ENCODE measurements at places on chromosomes 6 and 20.

DNA sequence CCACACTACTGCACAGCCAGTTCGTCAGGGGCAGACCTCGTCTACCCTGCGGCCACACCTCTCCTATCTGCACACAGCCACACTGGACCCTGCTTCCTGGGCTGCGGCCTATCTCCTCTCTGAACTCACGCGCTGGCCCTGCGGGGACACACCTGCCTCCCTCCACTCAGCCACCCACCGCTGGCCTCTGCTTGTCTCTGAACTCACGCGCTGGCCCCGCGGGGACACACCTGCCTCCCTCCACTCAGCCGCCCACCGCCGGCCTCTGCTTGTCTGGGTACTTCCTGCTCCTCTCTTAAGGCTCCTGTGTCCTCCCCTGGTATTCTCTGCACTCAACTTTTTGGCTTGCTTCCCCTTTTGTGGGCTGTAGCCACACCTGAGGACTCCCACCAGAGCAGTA lies 52.3 kb downstream of the HUS1B start:
- DNase-seq = no peak

- DNase-seq = no peak
These were observed 32.8 kb upstream of the HS3ST5 start for GRCh38 chr6:114375541-114376192.

GRCh38 chr6:108638993-108639392 lies 78.3 kb downstream of the FOXO3 start:
- no peak for DNase-seq

DNA sequence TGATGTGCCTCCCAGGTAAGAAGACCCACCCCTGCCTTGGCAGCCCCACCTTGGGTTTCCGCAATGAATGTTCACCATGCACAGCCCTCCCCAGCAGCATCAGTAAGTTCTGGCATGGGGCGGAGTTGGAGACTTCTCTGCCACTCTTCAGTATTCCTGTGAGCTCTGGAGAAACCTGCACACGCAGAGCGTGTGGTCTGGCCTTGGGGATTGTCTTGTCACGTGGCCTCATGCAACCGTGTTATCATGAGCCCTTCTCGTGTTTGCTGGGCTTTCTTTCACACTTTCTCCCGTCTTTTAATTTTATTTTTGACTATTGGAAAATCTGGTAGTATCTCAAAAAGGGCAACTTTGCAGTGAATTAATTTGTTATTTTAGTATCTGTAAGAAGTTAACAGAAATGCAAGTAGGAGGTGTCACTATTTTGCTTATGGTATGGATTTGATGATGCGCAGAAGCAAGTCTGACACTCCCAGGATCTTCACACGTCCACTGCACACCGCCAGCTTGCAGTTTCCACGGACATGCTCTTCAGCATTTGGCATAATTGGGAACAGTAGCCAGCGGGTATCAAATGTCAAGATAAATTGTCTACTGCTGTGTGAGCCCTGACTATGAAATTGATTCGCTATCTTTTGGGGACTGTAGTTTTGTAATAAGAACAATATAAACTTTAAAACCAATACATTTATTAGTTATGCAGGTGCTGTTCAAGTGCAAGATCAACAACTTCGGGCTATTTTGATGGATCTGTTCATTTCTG lies 463.5 kb downstream of the QKI start:
- DNase-seq = no peak

DNA sequence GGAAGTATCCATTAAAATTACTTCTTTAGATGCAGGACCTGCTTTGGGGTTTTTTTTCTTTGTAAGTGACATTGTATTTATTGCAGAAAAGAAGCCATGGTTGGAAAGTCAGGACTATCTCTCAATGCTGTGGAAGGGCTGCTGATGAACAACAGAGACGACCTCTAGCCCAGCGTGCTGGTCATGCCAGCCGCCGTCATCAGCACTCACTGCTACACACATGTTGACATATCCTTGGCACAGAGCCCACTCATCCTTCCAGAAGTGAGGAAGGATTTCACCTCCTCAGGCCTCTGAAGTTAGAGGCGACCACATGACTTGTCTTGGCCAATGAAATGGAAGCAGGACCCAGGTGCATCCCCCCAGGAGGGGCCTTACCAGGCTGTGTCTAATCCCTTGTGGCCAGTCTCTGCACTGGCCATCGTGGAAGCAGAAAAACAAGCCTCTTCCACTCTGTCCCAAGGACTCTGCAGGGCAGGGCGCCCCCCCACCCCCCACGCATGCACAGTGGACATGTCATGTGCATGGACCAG lies 343.5 kb downstream of the TAF4 start:
- DNase-seq = no peak

- DNase-seq = no peak
These were observed 34.3 kb downstream of the CEP250 start for GRCh38 chr20:35489717-35490116.

DNA sequence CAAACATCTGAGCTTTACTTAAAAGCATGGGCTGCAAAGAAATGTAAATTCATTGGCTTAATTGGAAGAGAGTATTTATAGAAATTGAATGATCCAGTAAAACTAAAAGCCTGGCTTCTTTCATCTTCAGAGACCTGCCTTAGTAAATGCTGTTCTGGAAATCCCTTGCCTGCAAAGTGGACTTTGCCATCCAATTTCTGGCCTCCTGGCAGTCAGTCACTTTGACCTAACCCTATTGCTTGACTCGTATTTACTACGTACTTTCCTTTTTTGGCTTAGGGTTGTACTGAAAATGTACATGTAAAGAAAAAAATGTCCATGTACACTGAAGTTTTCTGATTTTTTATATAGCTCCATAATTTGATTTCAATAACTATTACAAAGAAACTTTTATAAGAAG lies 47.1 kb downstream of the E2F3 start:
- no peak for DNase-seq

DNA sequence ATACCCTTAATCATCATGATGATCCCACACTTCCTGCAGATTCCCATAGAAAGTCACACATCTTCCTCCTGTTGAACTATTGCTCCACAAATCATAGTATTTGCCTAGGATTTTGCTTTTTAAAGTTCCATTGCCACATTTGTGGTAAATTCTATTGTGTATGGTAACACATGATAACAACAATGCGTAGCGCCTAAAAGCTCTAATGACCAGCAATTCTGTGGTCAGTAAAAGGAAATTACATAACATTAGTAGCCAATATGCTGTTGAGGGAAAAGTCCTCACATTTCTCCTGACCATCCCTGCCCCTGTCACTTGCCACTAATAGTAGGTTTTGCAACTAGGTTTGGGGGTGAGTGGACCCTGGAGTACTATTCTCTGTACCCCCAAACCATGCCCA lies 31.8 kb upstream of the PDE7B start:
- no peak for DNase-seq

GRCh38 chr6:39171489-39172376 lies 56.7 kb upstream of the SAYSD1 start:
- no peak for DNase-seq

GRCh38 chr6:5946181-5946580 lies 60.5 kb downstream of the NRN1 start:
- DNase-seq = no peak

- DNase-seq = peak; percentile 74
These were observed 25.8 kb downstream of the SNRNP48 start for GRCh38 chr6:7615611-7616383.

DNA sequence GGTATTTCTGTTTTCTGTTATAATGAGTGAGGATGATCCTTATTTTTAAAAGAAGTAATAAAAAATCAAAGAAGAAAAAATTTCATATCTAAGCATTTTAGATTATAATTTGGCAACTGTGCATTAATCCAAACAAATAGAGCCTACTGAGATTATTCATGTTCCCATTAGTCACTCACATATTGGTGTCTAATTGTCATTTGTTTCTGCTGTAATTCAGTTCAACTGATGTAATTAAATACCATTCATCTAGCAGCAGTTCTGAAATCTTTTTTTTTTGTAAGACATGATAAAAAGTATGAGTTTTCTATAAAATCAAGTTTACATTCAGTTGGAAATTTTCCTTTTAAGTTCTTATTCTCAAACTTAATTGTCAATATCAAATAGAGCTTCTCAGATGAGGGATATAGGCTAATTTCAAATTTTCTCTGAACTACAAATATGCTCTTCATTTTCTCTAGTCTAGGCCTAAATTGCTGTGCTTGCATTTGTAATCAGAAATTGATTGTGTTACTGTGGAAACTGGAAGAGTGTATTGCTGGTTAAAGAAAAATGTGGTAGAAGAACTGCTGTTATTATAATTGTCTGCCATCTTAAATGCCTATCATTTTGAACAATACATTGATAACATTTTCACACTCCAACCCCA lies 23.6 kb downstream of the PACRG start:
- no peak for DNase-seq

DNA sequence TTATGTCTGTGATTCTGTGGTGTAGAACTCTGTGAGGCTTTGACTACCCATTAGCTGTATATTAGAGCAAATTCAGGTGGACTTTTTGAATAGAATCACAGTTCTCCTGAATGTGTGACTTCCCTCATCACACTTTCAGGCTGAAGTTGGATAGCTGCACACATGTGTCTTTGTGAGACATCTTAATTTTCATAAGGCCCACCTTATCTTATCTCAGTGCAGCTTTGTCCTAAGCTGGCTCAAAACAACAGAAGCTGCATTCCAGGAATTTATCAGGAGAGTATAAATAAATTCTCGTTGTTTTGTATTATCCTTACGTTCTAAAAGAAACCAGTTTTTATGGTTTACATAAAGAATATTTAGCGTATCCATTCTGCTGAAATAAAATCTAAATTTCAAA lies 26.2 kb upstream of the SLC35D3 start:
- no peak for DNase-seq

DNA sequence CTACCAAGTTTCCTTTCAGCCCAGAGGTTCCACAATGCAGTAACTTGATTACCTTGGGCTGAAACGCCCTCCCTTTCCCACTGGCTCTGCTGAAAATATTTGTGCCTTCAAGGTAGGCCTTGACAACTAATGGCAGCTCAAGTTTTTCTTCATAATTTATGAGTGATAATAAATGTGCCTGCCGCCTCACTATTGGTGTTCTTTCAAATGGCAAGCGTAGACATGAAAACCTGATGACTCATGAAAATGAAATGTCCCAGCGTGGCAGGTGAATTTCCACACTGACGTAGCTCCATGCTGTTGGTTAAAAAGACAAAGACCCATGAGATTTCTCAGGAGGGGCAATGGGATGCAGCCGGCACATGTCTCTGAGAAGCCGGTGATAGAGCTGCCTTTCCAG lies 107.2 kb upstream of the GGTLC1 start:
- no peak for DNase-seq

DNA sequence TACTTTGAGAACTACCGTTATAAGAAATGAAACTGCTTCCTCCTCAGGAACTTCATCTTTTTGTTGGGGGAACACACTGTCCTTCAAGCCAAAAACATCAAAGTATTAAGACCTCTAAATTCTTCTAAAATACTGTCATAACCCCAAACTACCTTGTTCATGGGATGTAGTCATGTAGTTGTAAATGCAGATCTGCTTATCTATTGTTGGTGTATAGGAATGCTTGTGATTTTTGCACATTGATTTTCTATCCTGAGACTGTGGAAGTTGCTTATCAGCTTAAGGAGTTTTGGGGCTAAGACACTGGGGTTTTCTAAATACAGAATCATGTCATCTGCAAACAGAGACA lies 282.9 kb upstream of the RUNX2 start:
- DNase-seq = no peak

DNA sequence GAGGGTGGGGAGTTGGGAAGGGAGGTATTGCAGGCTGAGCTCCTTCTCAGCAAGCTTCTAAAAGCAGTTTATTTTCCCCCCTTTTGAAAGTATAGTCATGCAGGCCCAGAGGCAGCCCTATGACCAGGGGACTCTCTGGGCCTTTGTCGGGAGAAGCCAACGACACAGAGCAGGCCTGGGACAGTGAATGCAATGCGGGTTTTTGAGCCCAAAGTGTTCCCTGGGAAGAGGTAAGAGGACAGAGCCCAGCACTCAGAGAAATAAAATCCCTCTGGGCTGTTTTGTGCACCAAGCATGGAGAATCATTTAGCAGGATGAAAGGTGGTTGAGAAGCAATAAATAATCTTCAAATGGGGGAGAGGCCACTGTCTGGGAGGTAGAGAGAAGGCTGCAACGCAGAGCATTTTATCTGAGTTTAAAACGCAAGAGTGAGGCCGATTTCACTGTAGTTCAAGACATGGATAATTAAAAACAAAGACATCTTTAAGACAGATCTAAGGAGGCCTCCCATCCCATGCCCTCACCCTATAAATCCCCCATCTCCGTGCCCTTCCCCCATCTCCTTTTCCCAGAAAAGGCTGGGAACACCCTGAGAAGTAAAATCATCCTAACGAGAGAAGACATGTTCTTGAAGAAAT lies 237.5 kb downstream of the CDC5L start:
- no peak for DNase-seq

DNA sequence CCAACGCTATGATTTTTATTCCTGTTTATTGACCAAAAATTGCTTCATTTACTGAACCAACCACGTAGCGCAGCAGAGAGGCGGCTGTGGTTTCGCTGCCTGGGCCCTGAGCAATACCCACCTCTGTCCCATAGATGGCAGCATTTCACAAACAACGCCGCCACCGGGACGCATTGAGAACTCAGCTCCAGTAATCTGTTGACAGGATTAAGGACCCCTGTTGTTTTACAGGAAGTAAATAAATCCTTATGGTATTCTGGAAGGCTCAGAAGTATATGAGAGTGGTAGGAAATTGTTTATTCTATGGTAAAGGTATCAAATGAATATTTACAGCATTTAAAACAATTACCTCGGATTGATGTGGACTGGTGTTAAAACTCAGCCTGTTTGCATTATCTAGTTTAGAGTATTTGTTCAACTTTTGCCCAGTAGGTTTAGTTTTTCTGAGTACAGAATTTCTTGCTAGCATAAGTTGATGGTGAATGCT lies 547.9 kb upstream of the SLC35B3 start:
- peak; percentile 87 for DNase-seq

GRCh38 chr20:58921564-58921963 lies 59.5 kb upstream of the NELFCD start:
- no peak for DNase-seq

DNA sequence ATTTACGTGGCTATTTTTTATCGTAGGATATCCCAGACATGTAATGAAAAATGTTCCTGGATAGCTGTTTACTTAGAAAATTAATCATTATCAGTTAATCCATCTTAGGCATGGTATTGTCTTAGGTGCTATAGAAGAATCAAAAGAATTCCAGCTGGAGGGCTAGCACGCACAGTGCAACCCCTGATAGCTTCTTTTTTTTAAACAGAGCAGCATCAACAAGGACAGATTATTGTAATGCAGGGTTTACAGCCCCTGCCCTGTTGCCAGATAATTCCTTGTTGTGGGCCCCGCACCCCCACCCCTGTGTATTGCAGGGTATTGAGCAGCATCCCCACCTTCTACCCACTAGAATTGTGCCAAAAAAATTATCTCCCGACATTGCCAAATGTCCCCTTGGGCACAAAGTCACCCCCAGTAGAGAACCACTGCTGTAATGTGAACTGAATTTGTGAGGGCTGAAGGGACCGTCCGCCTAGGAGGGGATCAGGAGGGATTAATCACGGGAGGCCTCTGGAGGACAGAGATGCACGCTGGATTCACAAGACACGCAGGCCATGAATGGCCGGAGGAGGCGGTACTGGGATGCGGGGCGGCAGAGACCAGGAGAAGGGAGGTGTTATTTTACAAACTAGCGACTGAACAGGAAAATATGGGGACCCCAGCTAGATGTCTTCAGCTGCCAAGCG lies 174.6 kb downstream of the ZDHHC14 start:
- no peak for DNase-seq

All from retina (tissue), 1 donor.